Activated naive CD4-positive, alpha-beta T cell (primary cell): ENCODE measurements at places on chromosomes 7 and 10.

DNA sequence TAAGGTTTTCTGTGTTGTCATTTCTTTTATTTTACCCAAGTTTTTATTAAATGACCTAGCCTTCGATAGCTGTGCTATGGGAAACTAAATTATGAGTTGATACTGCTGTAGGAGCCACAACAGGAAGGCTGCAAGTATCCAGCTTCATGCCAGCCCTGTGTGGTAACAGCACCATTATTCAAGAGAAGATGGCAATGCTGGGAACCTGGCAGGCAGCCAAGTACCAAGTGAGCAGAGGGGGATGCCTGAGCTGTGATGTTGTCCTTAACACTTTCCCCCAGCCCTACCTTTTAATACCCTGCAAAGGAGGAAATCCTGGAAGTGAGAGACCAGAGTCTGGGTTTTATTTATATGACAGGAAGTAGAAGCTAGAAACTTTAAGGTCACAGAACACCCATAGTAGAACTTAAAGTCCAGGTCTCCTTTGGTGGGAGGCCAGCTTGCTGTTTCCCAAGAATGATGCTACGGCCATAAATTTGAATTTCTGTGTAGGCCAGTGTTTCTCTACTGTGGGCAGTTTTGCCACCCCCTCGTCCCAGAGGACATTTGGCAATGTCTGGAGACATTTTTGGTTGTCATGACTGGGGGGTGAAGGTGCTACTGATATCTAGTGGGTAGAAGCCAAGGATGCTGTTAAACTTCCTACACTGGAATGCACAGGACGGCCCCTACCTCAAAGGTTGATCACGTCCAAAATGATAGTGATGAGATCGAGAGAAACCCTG, 9.2 kb upstream of the ATXN7L1 start:
- DNase-seq: no peak

DNA sequence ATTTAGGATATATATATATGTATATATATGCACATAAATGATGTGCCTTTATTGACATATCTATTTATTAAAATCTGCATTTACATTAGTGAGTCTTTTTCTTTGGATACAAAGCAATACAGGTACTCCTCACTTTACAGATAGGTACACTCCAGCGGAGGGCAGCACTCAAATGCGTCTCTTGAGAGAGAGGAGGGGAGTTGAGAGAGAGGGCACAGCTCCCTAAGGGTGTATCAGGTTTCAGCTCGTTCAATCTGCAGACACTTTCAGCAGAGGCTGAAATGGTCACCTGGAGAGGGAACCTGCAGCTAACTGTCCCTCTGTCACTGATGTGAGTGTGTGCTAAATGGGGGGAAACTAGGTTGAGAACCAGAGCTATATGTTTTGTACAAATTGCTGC, 21.5 kb downstream of the C10orf53 start:
- DNase-seq: no peak

DNA sequence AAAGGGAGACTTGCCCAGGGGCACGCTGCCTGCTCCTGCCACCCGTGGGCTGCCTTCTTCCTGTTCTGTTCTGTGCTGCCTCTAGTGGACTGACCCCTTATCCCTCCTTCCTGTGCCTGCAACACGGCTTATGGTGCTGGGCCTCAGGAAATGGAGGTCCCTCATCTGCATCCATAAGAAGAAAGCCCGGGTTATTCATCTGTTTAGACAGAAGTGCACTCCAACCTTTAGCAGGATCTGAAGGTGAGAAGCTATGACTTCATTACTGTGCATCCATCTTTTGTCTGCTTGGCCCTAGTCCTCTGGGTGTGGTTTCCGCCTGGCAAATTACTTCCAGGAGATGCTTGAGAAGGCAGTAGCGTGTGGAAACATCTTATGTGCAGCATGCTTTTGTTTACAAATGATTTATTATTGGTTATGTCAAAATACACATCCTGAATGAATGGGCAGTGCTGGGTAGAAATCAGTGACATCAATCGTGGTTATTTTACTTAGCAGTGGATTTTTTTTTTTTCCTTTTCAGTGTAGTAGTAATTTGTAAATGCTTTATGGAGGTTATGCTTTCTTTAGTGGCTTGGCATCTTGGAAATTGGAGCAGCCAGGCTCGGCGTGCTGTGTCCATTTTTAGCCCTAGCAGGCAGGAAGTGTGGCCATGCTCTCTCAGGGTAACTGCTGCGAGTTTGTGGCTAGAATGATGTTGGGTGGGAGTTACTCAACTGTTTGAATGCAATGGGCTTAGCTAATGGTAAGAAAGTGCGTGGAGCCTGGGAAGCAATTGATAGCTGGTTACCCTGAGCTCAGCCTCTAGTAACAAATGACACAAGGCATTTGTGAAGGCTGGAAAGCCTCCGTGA, 12.7 kb downstream of the PTPRE start:
- DNase-seq: no peak

GRCh38 chr10:2326411-2326810, 589.1 kb upstream of the ADARB2 start:
- DNase-seq: no peak

DNA sequence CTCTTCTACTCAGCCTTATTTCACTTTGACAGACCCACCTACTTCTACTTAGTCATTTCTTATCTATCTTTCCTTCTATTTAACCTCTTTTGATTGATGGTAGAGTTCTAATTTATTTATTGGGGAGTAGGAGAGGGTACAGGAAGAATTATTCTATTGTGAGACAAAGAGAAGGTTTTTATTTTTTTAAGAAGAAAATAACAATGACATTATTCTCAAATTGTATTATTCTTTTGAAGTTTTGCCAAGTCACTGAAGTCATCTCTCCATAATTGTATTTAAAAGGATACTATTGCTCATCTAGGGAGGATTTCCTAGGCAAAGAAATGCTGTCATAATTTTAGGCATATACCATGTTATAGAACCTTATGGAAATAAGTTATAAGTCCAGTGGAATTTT, 52.7 kb downstream of the ITGB8 start:
- DNase-seq: no peak

- DNase-seq: no peak
Observed at GRCh38 chr7:106568680-106569499, 92.1 kb downstream of the CCDC71L start.

GRCh38 chr10:80137920-80138319, 5.4 kb downstream of the PLAC9 start:
- no peak for DNase-seq

DNA sequence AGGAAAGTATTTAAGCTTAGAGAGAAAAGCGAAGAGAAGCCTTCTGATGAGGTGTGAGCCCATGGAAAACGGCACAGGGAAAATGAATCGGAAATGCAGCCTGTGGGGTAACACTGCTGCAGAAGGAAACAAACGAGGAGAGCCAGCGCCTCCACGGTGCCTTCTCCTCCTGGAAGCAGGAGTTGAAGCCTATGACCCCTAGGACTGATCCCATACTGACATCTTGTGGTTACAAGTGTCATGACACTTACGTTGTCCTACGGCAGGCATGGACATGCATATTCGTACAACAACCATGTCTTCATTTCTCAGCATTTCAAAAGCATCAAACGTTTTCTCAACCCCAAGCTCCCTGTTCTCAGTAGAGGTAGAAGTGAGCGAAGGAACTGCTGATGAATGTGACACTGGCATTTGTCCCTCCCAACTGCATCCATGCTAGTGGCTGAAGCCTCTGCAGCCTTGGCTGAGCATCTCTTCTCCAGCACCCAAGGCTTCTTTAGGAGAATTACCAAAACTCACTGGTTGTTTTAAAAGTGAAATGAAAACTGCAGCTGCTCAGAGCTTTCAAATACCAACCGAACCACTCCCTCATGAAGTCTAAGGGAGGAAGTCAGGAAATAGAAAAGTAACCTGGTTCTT, 160.2 kb downstream of the JAZF1 start:
- DNase-seq: no peak

GRCh38 chr10:13047529-13048206, 46.2 kb upstream of the CCDC3 start:
- DNase-seq: no peak

GRCh38 chr10:75469006-75469616, 37.7 kb downstream of the LRMDA start:
- no peak for DNase-seq

GRCh38 chr10:71790749-71791440, 17.6 kb upstream of the VSIR start:
- DNase-seq: no peak

GRCh38 chr10:11191190-11191589, 173.5 kb downstream of the CELF2 start:
- DNase-seq: no peak

DNA sequence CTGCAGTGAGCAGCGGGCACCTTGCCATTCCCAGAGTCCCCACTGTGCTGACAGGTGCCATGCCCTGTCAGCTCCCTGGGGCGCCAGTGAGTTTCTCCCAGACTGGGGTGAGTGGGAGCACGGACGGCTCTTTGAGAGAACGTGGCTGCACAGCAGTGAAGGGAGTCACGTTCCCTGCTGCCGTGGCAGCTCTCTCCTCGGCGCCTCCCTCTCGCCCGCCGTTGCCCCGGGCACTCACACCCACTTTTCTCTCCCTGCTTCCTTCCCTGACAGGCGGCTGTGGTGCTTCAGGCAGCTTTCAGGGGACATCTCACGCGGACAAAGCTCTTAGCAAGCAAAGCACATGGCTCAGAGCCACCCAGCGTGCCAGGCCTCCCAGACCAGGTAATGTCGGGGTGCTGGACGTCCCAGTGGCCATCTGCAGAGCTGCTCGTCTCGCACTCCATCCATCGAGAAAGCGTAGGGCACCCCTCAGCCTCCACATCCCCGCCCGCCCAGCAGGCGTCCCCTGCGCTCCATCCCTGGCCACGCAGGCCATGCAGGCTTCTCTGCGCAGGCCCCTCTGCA, 27.1 kb upstream of the TTYH3 start:
- DNase-seq: no peak

DNA sequence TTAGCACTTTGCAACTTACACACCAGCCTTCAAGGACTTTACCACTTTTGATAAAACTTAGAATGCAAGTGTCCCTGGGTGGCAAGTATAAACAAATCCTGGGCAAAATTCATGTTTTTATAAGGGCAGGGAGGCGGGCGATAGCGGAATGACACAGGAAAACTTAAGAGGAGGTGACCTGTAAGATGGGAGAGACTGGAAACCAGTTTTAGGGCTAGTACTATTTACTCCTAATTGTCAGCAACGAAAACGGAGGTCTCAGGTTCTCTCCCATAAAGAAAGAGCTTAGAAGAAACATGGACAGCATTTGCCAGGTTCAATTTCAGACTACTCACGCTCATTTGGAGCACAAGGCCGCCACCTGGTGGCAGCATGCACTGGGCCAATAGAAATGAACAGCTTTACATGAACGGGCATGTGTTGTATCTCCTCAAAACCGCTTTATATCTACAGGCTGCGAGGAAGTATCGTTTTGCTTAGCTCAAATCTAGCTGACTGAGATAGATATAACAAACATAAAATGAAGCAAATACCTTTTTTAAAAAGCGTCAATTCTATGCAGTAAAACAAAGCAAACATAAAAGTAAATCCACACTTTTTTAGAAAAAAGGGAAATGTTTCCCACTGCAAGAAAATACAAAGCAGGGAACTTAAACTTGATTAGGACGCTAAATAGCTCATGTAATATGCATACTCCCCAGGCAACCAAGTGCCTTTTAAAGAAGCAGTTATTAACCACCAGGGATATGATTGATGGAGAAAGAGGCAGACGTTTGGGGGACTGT, 37.6 kb upstream of the SVOPL start:
- DNase-seq: peak; percentile 36

DNA sequence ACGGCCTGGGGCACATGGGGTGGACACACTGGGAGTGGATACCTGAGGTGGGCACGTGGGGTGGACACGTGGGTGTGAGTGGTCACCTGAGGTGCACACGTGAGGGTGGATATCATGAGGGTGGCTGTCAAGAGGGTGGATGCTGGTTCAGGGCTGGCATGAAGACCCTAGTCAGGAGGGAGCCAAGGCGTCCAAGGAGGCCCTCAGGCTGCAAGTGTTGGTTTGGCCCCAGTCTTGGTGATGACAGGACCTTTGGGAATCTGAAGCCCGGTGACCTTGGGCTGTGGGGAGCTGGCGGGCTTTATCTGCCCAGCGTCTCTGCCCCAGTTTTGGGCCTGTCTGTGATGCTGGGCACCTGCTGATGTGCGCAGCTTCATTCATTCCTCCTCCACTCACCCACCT, 24.9 kb upstream of the PFKFB3 start:
- DNase-seq: no peak

- DNase-seq: no peak
Observed at GRCh38 chr7:156603629-156604028, 36.9 kb upstream of the RNF32 start.

DNA sequence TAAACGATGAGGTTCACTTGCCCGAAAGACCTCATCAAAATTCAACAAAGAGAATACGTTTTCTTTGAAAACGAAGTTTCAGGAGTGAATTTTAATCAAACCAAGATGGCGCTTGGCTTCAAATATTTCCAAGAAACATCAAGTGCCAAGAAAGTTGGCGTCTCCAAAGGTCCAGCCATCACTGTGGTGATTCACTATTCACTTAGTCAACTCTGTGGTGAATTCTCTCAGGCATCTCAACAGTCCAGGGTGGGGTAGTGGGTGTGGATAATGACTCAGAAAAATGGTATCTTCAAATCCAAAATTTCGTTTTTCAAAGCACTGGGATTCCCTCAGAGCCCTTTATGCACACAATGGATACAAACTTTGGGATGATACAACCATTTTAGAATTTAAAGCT, 133.1 kb downstream of the SVIL start:
- no peak for DNase-seq

- DNase-seq: no peak
Observed at GRCh38 chr7:105697753-105698152, 116.5 kb upstream of the EFCAB10 start.

GRCh38 chr10:100979791-100980272, 7.5 kb downstream of the MRPL43 start:
- DNase-seq: no peak

- no peak for DNase-seq
Observed at GRCh38 chr10:105253515-105254212, 612.6 kb downstream of the SORCS3 start.

GRCh38 chr10:5532307-5532605, 7.5 kb downstream of the CALML3 start:
- DNase-seq: no peak

DNA sequence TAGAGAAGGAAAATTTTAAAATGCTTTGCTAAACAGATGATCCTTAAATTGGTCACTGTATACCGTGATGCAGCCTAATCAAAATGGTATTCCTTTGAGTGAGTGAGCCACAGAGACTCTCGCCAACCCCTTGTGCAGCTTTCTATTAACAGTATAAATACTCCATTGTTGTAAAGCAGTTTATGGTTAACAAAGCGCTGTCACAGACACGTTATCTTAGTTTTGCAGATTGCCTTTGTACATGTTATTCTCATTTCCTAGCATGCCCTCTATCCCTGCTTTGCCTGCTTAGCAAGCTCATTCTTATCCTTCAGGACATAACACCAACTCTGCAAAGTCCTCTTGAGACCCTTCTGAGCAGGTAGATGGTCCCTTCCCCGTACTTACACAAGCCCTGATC, 694.4 kb downstream of the AUTS2 start:
- no peak for DNase-seq
